ENCODE measurements at places on chromosomes 7 and 10.

- DNase-seq: no peak
Measured at GRCh38 chr10:88213065-88213605, 349.7 kb downstream of the PTEN start.

DNA sequence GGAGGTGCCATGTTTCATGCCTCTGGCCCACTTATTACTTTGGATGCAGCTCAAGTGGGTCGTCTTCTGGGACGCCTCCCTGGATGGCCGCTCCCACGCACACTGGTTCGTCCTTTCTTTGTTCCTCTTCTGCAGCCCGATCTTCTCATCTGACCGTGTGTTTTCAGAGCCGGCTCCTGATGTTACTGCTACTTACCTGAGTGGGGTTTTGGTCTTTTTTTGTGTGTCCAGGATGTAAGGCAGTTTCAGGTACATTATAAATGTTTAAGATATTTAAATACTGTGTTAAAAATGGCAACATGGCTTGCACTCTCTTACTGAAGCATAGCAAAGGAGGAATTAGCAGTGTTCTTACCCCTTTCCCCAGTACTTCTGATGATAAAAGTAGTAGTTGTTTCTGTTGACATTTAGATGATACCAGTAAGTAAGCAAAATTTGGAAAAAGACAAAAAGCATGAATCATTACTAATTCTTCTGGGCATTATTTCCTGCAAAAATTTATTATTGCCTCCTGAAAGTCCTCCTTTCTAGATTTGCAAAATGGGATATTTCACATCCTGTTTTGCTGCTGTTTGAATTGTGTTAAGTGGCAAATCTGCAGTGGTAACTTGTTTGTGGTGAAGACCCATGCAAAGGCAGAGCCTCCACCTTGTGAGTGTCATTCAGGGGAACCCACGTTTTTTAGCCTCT lies 59.4 kb downstream of the SHH start:
- DNase-seq: no peak

DNA sequence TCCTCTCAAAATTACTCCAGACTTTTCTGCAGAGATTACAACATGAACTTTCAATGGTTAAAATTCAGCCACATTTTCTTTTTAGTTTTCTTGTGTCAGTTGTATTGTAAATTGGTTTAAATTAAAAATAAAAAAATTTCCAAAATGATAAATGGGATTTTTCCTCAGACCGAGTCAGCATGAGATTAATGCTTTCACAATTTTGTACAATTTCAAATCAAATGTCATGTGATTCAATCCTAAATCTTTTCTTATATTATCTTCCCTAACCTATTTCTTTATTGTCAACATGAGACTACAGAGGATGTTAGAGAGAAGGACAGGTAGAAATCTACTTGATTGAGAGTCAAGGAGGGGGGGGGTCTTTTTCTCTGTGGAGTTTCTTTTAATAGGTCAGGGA lies 33.7 kb downstream of the FZD1 start:
- DNase-seq: no peak

- no peak for DNase-seq
Measured at GRCh38 chr10:84098667-84099066, 40.6 kb upstream of the GHITM start.

DNA sequence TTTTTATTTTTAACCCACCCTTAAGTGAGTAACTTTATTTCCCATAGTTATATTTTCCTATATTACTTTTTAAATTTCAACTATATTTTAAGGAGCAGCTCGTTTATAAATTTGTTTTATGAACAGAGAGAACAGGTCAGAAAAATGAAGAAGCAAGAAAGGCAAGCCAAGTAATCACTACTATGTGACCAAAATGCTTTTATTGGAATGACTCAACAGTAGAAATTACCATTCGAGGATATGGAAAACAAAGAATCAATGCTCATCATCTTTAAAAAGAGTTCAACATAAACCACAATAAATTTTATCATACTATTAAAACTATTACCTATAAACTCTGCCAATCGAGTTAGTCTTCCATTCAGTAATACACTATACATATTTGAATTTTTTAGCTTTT lies 7.6 kb downstream of the HERC4 start:
- DNase-seq: no peak

Measured in effector CD4-positive, alpha-beta T cell (primary cell).